Left ventricle myocardium inferior (tissue), 1 donor: ENCODE measurements at places on chromosomes 5 and 9. TPM values are rescaled to one million over a fixed set of nuclear protein-coding genes. Genes with fewer than 3 reads are reported as not detected.

DNA sequence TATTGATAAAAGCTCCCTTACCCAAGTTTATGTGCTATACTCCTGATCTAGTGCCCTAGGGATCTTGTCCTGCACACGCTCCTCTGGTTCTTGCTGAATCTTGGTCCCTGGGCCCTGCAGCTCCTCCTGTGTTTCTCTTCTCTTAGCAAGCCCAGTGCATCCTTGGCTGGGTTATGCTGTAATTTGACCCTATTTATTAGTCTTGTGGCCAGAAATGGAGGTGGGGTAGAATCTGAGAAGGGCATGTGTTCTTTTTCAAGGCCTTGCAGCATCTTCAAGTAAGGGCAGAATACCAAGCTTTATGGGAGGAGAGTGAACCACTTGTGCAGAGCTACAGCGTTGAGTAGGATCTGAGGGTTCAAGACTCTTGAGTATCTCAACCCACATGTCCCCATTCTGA is 366.8 kb downstream of the FAM170A start:
- H3K4me3 ChIP-seq, result no peak overlapping the region
- no peaks in the 10 kb centered on the region for H3K4me1 ChIP-seq
- H3K27me3 ChIP-seq, result no peaks in the 10 kb centered on the region

GRCh38 chr5:893137-893506 is 438 bp downstream of the TRIP13 start:
- H3K27me3 ChIP-seq, result no peaks in the 10 kb centered on the region
- H3K4me1 ChIP-seq, result peaks cover 30% of the 10 kb centered on the region
- H3K4me3 ChIP-seq, result peak overlapping the region; percentile 92
- DNase-seq, result no peak
- peaks cover 33% of the 10 kb centered on the region for H3K36me3 ChIP-seq

DNA sequence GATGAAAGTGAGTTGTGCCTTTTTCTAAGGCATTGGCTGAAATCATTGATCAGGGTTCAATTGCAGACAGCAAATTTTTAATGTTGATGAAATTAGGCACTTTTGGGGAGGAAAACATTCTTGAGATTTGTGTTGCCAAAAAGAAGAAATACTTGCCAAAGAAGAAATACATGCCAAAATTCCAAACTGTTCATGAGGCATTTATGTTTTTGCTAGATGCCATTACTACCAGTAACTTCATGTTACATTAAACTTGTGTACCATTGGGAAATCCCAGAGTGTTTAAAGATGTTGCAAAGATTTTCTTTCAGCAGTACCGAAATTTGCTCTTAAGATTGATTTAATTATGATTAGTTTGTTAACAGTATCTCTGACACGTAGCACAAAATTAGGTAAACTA is 7.0 kb downstream of the XRCC4 start:
- no peaks in the 10 kb centered on the region for H3K36me3 ChIP-seq
- H3K27ac ChIP-seq, result no peak overlapping the region
- no peaks in the 10 kb centered on the region for H3K27me3 ChIP-seq
- no peak for DNase-seq
- H3K4me3 ChIP-seq, result no peak overlapping the region
- no peaks in the 10 kb centered on the region for H3K4me1 ChIP-seq

DNA sequence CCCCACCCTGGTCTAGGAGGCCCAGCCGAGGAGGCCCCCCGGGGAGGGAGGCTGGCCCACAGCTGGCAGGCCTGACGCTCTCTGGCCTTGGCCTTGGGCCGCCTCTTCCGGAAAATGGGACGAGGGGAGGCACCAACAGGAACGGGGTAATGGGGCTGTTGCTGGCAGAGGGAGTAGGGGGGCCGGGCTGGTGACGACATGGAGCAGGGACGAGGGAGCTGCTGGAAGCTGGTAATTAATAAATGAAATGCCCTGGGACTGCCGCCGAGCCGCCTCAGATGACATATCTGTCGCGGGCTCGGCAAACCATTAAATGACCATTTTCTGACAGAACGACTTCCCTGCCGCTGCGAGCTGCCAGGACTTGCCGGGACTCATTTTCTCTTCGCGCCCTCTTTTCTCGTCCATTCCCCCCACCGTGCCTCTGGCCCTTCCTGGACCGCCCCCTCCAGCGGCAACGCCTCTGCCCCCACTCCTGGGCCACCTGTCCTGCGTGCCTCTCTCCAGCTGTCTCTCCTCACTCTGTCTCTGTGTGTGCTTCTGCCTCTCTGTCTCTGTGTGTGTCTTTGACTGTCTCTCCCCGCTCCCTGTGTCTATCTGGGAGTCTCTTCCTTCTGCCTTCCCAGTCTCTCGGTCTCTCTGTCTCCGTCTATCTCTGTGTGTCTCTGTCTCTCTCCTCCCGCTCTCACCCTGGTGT is 215.7 kb downstream of the PAX5 start:
- H3K4me3 ChIP-seq, result peak overlapping the region; percentile 55
- no peak overlapping the region for H3K27ac ChIP-seq
- peaks cover 13% of the 10 kb centered on the region for H3K4me1 ChIP-seq
- peaks cover 97% of the 10 kb centered on the region for H3K27me3 ChIP-seq
- no peak for DNase-seq

The DNAH5 gene
- 0.14 TPM for total RNA-seq
